Activated naive CD4-positive, alpha-beta T cell treated with Interleukin-2 at 50 U/mL for 16 hours (primary cell): ENCODE measurements at places on chromosomes 6 and 20.

DNA sequence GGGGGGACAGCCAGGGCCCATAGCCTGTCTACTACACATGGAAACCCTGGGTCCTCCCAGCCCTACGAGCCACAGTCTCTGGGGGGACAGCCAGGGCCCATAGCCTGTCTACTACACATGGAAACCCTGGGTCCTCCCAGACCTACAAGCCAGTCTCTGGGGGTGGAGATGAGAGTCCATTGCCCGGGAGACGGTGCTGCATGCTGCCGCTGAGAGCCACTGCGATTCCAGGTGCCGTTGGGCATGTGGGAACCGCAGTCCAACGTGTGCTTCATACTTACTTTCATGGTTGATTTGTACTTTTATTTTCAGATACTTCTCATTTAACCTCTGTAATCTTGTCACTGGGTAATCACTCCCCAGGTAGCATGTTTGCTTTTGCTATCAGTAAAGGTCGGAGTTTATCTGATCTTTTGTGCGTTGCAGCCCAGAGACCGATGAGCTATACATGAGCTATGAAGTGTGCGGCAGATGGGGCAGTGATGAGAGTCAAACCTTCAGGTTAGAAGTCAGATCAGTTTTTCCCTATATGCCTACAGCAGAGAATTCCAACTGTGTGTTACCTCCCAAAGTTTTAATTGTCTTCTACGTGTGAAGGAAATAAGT lies 58.2 kb downstream of the SMOC2 start:
- no peak for DNase-seq

DNA sequence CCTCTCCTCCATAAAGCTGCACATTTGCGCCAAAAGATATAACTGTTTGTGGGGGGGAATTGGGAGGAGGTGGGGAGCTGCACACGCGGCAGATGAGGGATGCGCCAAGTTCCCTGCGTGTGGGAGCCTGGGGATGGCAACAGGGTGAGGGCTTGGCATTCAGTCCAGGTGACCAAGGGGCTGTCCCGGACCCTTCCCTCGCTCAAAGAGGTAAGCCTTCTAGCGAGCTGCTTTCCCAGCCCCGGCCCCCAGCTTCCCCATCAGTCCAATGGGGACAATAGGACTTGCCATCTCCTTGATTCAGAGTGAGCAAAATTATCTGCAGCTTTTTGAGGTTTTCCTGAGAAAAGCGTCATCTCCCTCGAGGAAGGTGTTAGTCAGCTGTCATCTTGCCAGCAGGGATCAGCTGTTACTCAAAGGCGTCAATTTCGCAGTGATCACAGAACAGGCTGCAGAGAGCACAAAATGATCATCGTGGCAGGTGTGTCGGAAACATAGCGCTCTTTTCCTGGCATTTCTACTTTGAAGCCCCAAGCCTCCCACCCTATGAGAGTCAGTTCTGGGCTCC lies 21.3 kb downstream of the ZNF831 start:
- no peak for DNase-seq

GRCh38 chr20:50376179-50376887 lies 133.8 kb upstream of the PTPN1 start:
- no peak for DNase-seq

- no peak for DNase-seq
Observed at GRCh38 chr20:39829661-39830060, 859.4 kb downstream of the MAFB start.

DNA sequence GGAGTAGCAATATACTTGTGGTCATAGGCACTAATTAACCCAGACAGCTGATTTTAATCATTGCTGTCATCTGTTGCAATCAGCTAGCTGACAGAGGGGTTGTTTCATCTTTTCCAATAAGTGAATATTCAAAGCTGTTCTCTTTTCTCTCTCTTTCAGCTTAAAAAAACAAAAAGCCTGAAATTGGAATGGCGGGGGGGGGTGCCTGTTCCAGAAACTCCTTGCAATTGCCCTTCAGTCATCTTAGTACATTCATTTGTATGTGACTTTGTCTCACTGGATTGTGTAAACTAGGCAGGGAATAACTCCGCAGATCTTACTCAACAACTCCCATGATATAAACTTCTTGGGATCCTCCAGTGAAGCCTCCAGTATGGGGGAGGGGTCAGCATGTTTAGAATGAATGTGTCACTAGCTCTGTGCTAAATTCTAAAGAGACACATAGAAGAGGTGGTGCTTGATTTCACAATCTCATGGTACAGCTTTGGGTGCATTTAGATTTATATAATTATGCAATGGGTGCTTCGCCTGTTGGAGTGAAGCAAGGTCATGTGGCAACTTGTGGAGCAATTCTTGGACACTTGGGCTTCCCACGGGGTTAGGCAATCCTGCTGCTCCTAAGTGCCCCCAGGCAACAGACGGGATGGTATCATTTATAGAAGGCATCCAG lies 40.1 kb downstream of the SLC24A3 start:
- DNase-seq: no peak

DNA sequence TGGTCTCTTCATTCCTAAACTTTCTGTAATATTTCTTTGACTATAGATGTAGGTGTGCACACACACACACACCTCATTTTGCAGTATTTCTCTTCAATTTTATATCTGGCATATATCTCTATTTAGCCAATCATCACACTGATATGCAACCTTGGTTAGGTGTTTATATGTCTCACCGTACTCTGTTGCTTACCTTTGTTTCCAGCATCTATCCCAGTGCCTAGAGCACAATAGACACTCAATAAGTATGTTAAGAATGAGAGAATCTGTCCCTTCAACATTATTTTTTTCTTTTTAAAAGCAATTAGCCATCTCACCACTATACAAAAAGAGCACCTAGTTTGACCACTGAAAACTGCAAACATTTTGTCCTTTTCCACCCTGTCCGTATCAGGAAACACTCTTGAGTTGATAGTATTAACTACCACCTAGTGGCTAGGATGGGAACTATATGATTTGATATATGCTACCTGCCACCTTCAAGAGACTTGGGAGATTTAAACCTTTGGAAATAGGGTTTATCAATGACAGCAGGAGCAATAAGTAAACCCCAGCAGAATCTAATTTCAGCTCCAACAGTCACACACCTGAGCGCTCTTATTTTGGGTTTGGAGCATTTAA lies 48.7 kb upstream of the RSPO3 start:
- DNase-seq: no peak

DNA sequence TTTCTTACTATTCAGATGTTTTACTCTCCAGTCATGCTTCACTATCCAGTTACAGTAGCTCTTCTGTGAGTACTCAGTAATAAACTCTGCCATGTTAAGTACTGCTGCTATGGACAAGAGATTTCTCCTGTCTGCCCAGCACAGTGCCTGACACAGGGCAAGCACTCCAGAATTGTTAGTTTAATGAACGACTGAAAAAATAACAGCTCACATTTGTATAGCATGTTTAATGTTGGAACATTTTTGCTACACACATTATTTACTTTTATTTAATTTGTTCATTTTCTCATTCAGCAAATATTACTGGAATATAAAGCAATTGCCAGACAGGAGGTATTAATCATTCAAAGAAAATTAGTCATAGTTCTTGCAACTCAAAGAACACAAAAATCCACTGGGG lies 142.6 kb upstream of the HMGN3 start:
- no peak for DNase-seq

GRCh38 chr6:16704401-16705045 lies 56.7 kb downstream of the ATXN1 start:
- DNase-seq: peak; percentile 73

DNA sequence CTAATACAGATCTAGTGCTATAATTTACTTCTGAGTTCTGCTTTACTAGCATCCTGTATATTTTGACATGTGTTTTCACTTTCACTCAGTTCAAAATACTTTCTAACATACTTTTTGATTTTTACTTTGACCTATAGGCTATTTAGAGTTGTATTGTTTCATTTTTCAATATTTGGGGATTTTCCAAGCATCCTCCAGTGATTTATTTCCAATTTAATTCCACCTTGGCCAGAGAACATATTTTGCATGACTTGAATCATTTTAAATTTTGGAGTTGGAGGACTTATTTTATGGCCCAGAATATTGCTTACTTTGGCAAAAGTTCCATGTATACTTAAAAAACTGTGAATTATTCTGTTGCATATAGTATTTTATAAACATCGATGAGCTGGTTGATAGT lies 1215.6 kb upstream of the MAP3K7 start:
- DNase-seq: no peak

- peak; percentile 50 for DNase-seq
Observed at GRCh38 chr20:3203315-3204123, 963 bp downstream of the DDRGK1 start.

DNA sequence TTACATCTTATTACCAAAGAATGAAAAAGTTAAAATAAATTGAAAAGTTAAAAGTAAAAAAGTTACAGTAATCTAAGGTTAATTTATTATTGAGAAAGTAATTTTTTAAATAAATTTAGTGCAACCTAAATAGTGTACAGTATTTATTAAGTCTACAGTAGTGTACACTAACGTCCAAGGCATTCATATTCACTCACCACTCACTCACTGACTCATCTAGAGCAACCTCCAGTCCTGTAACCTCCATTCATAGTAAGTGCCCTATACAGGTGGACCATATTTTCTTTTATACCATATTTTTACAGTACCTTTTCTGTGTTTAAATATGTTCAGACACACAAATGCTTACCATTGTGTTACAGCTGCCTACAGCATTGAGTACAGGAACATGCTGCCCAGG lies 624.7 kb upstream of the NOX3 start:
- DNase-seq: no peak

DNA sequence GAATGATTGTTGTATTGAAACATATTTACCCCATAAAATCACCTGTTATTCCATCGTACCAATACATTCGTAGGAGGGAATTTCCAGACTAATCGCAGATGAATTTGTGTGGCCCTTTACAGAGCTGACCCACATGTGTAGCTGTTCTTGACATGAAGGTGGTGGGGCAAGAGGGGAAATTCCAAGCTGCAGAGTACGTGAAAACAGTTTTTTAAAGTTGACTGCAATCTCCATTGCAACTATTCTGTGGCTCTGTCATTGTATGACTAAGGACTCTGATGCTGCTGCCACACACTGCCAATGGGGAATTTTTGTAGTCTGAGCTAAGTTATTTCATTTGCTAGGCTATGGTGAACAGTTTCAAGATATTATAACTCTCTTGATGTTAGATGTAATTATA lies 46.4 kb upstream of the ADTRP start:
- DNase-seq: peak; percentile 23

DNA sequence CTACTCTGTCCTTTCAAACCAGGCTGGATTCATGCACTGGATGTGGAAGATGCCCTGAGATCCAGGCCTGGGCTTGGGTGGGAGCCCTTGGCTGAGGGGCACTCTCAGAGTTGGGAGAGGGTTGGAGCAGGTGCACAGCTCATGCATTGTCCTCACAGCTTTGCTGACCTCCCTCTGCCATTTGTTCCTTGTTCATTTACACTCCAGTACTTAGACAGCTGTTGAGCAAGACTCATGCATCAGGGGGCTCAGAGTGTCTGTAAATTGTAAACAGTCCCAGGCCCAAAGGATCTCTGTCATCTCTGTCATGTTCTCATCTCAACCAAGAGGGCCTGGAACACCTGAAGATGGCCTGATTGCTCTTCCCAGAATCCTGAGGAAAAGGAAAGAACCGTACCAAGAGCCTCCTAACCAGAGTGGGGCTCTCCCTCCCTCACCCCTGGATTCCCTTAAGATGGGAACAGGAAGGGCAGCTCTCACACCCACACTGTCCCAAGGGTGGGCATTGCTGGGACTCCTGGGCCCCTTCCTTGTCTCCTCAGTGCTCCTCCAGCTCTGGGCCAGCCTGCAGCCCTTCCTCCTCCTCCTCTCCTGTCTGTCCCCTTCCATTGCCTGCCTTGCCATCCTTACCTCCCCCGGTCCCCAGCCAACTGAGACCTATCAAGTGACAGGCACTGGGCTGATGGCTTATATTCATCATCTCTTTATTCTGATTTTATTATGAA lies 132.9 kb downstream of the FOXO3 start:
- DNase-seq: no peak

DNA sequence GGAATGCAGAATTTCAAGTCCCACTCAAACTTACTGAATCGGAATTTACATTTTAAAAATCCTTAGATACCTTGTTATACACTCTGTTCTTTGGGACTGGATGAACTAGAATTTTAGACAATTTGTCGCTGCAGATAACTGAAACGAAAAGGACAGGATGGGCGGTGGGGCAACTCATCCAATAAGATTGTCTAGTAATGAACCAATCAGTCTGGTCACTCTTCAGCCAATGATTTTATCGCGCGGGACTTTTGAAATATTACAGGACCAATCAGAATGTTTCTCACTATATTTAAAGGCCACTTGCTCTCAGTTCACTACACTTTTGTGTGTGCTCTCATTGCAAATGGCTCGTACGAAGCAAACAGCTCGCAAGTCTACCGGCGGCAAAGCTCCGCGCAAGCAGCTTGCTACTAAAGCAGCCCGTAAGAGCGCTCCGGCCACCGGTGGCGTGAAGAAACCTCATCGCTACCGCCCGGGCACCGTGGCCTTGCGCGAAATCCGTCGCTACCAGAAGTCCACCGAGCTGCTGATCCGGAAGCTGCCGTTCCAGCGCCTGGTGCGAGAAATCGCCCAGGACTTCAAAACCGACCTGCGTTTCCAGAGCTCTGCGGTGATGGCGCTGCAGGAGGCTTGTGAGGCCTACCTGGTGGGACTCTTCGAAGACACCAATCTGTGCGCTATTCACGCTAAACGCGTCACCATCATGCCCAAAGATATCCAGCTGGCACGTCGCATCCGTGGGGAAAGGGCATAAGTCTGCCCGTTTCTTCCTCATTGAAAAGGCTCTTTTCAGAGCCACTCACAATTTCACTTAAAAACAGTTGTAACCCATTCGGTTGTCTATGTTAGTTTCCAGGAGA lies 41.9 kb upstream of the HFE start:
- peak; percentile 69 for DNase-seq

- DNase-seq: no peak
Observed at GRCh38 chr6:95231416-95231815, 345.9 kb upstream of the MANEA start.

GRCh38 chr6:106860940-106861339 lies 113.6 kb downstream of the CD24 start:
- DNase-seq: no peak

DNA sequence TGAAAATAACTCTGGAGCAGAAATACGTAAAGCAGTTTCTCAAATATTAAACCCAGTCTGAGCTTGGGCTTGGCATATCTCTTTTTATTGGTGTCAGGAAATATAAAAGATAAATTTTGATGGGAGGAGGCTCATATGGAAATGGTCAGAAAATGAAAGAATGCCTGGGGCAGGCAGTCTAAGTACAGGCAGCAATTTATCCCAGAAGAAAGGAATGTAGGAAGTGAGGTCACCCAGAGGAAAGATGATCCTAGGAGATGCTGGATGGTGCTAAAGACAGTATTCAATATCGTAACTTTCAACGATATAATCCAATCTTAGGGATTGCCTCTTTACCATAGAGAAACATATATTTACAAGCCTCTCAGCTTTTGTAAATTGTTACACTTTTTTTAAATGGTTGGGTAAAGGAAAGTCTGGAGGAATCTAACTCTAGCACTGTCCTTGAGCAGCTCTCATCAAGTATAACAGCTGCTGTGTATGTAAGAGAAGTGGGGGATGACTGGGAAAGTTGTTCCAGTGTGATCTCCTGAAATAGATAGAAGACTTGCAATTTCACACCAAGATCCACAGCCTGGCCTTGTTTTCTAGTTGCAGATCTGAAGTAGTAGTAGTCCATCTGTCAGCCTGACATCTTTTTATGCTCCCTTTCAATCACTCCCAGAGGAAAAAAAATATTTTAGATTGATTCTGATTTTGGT lies 256.9 kb upstream of the SASH1 start:
- DNase-seq: no peak

GRCh38 chr20:59999502-59999901 lies 41.3 kb downstream of the CDH26 start:
- no peak for DNase-seq

GRCh38 chr6:116633685-116634084 lies 17.4 kb downstream of the RSPH4A start:
- no peak for DNase-seq

- no peak for DNase-seq
Observed at GRCh38 chr6:155275808-155276480, 12.1 kb downstream of the CLDN20 start.
